ENCODE measurements at places on chromosomes 6 and 20.

- DNase-seq, result no peak
Measured at GRCh38 chr6:72654071-72654621, 32.3 kb downstream of the KCNQ5 start.

DNA sequence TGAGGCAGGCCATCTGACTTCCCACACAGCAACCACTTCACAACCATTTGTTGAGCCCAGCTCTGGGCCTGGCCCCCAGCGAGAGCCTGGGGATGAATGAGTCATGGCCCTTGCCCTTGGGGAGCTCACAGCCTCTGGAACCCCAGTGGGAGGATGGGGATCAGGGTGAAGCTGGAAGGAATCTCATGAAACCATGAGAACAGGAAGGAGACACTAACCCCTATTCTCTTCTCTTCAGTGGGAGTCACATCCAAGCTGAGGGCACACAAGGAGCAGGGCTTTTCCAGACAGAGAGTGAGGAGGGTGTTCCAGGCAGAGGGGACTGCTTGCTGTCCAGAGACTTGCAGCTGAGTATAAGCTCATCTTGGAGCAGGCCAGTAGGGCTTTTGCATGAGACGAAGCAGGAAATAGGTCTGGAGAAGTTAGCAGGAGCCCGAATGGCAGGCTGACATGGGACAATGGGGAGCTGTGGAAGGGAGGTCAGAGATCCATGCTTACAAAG lies 7.5 kb downstream of the FOXS1 start:
- peak; percentile 69 for DNase-seq

GRCh38 chr6:144477396-144477795 lies 192.3 kb downstream of the UTRN start:
- DNase-seq, result peak; percentile 48

DNA sequence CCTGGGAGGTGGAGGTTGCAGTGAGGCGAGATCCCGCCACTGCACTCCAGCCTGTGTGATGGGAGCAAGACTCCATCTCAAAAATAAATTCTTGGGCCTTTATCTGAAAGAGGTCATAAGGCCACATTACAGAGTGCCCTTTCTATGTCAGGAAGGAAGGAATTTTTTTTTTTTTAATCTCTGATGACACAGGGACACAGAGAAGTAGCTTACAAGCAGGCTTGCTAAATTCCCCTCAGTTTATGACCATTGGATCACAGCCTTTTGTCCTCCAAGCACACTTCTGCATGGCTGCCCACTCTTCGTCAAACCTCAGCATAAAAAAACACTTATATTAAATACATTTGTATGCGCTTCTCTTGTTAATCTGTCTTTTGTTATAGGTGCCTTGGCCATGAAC lies 7.5 kb upstream of the IFNGR1 start:
- DNase-seq, result no peak

- DNase-seq, result peak; percentile 92
Measured at GRCh38 chr20:61436667-61437279, 184.7 kb downstream of the CDH4 start.

GRCh38 chr20:24011282-24011681 lies 22.7 kb upstream of the GGTLC1 start:
- DNase-seq, result no peak

- peak; percentile 98 for DNase-seq
Measured at GRCh38 chr6:21769405-21769861, 175.9 kb downstream of the SOX4 start.

DNA sequence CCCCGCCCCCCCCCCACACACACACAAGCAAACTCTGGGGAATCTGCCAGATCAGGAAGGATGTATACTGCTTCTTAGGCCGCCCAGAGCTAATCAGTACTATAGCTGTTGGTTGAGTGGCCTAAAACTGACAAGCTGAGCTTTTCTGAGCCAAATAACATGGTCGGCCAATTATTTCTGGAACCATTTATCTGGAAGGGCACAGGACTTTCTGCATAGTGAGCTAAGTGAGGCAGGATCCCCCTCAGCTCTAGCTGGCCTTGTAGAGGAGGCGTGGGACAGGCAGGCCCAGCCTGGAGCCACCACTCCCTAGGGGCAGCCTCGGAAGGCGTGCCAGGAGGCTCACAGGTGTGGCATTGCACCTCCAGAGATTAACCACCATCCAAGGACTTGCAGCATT lies 200.1 kb downstream of the TMEM242 start:
- DNase-seq, result no peak

GRCh38 chr6:21200134-21200870 lies 393.2 kb upstream of the SOX4 start:
- no peak for DNase-seq

GRCh38 chr6:26431258-26432172 lies 8.8 kb upstream of the BTN3A3 start:
- no peak for DNase-seq

GRCh38 chr6:10521104-10521808 lies at the start of gene GCNT2:
GCNT2 (plus strand) TSS chr6:10521351; CDS start chr6:10528912, 7,561 bp downstream.
- DNase-seq, result peak; percentile 1

- no peak for DNase-seq
Measured at GRCh38 chr6:84738996-84739865, 25.2 kb downstream of the TBX18 start.

GRCh38 chr6:133460101-133460500 lies 218.9 kb downstream of the EYA4 start:
- DNase-seq, result peak; percentile 1

GRCh38 chr6:124671324-124671723 lies 290.9 kb upstream of the RNF217 start:
- no peak for DNase-seq

DNA sequence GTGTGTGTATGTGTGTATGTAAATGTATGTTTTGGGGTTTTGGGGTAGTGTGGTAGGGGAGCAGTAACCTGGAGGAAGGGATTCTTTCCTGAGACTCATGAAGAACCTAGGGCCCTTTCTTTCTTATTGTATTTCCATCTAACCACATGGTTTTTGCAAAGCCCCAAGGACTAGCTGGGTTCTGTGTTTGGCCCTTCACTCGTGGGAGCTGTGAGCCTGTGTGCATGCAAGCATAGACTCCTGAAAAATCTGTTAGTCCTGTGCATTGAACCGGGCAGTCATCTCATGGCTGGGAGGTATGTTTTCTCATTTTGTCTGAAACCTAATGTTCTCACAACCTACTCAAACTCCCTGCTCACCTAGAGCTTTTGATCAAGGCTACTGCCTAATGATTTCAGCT lies 219.1 kb downstream of the PHACTR1 start:
- no peak for DNase-seq

GRCh38 chr6:124254941-124255685 lies 451.4 kb downstream of the NKAIN2 start:
- DNase-seq, result no peak

DNA sequence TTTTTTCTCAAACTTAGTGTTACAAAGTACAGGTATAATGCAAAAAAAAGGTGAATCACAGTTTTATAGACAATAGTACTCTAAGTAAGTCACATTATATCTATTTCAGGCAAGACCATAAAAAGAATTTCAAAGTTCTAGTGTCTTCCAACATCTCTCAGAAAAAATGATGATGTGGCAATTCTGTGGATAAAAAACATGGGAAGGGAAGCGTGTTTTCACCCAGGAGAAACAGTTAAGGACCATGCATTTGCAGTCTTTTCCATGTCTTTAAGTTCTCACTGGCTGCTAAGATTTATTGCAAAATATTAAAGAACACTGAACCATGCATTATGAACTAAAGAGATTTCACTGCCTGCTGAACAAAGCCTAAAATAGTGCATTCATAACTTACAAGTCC lies 1.8 kb downstream of the SSR1 start:
- peak; percentile 17 for DNase-seq

DNA sequence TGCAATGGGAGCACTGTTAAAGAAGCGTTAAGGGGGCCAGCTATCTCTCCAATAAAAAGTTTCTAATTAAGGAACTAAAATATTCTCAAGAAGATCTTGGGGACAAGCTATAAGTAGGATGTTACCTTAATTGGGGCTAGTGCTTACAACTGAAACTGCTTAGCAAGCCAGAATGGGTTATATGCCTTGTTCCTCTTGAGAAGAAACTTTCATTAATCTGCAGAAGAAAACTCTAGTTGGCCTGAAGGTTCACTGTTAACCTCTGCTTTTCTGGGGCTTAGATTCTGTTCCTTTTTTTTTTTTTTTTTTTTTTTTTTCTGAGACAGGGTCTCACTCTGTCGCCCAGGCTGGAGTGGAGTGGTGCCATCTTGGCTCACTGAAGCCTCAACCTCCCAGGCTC lies 82.2 kb downstream of the BACH2 start:
- no peak for DNase-seq

GRCh38 chr6:41519745-41520699 lies 26.2 kb upstream of the FOXP4 start:
- no peak for DNase-seq

GRCh38 chr6:36020154-36020553 lies 4.3 kb downstream of the SLC26A8 start:
- DNase-seq, result no peak

- DNase-seq, result no peak
Measured at GRCh38 chr20:18048176-18048575, 9.5 kb downstream of the OVOL2 start.

DNA sequence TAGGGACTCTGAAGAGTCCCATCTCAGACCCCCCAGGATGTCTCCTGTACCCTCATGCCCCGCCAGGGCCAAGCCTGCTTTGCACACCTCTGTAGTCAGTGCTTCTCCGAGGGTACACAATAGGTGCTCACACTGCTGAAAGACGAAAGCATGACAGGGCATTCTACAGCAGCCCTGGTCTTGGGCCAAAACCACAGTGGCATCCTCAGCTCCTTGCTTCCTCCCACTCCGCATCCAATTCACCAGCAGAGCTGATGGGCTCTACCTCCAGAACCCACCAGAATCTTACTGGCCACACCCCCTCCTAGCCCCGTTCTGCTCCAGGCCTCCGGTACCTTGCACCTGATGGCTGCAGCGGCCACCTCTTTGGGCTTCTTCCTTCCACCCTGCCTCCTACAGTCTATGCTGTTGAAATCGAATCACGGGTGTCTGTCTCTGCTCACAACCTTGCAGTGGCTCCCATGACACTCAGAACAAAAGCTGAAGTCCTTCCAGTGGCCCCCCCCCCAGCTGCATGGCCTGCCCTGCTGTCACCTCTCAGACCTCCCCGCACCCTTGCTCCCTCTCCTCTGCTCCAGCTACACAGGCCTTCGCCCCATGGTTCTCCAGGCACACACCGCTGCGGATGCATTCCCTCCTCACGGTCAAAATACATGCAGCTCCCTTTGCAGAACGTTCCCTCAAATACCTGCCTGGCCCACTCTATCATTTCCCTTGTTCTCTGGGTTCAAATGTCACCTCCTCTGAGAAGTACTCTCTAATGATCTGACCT lies 1.2 kb downstream of the ANGPT4 start:
- no peak for DNase-seq

DNA sequence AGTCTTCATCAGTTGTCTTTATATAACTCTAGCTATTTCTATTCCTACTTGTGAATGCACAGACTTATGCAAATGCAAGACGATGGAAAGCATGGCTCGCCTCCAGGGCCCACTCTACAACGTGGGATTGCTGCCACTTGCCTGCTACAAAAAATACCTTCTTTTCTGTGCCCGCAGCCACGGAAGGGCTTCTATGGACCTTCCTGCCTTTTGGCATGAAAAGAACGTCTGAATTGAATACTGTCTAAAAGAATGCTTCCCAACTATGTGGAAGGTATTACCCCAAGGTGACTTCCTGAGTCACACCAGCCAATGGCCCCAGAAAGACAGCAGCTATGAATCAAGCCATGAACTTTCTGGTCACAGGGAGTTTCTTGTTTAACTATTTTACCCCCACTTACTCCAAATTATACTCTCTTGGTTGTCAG lies 261.2 kb downstream of the HIVEP2 start:
- DNase-seq, result peak; percentile 8

GRCh38 chr6:109515781-109516409 lies 32.9 kb upstream of the ZBTB24 start:
- no peak for DNase-seq

GRCh38 chr6:40417031-40417430 lies 170.1 kb downstream of the LRFN2 start:
- DNase-seq, result no peak

DNA sequence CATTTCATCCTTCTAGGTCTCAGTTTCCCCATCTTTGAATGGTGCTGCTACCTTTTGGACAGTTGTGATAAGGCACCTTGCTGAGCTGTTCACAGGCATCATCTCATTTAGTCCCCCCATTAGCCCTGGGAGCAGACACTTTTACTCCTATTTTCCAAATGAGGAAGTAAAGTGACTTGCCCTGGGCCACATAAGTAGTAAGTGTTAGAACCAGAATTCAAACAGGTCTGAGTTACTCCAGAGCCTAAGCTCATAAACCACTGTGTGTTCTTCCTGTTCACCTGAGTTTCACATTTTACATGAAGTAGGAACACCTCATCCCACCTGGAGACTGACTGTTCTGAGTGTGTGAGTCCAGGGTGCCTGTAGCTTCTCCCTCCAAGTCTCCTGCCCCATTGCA lies 43.5 kb upstream of the EPB41L1 start:
- DNase-seq, result no peak

- DNase-seq, result peak; percentile 90
Measured at GRCh38 chr6:113414511-113414910, 442.6 kb upstream of the MARCKS start.

DNA sequence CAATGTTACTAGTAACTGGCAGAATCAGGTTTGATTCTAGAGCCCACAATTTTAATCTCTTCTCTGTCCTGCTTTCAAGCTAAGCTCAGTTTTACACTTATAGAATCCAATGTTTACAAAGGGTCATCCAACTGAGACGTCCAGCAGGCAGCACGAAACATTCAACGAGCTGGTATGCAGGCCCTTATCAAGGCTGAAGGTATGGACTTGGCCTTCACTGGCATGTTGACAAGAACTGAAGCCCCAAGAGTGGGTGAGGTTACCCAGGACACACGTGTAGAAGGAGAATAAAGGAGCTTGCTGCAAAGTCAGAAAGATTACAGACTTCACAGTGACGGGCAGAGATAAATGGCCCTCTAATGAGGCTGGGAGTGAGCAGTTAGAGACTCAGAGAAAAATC lies 187.4 kb downstream of the KIF16B start:
- DNase-seq, result no peak

GRCh38 chr6:164167873-164168405 lies 753.4 kb downstream of the QKI start:
- no peak for DNase-seq

GRCh38 chr20:11585752-11586352 lies 331.8 kb upstream of the BTBD3 start:
- DNase-seq, result peak; percentile 23

- DNase-seq, result peak; percentile 45
Measured at GRCh38 chr20:57928181-57928967, 218.6 kb upstream of the PMEPA1 start.

GRCh38 chr6:9830808-9831207 lies 584.1 kb downstream of the TFAP2A start:
- no peak for DNase-seq

DNA sequence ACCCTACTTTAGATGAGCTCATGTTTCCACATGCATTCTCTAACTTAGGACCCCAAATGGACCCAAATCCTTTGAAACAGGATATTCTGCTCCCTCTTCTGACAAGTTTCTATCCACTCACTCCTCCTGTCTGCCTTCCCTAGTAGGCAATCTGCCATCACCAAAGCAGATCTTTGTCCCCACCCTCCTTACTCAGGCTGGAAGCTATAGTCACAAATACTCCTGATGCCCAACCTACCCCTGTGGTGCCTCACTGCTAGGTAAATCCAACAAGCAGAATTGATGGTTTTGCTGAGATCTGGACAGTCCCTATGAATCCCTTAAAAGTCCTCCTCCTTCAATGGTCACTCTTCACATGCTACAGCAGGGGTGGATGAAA lies 21.7 kb downstream of the ELOVL5 start:
- DNase-seq, result peak; percentile 19

- peak; percentile 76 for DNase-seq
Measured at GRCh38 chr20:11274141-11274594, 600.4 kb upstream of the JAG1 start.

Data from fibroblast of upper back skin (primary cell).